Activated naive CD4-positive, alpha-beta T cell treated with anti-CD3 and anti-CD28 coated beads, Interleukin-2, amount 50 U/mL, for 72 hours (primary cell): ENCODE measurements at places on chromosomes 12 and 14. TPM values are rescaled to one million over a fixed set of nuclear protein-coding genes. Genes with fewer than 3 reads are reported as not detected.

Gene TRHDE
- total RNA-seq, result not detected

Gene FIGNL2
- total RNA-seq, result 0.54 TPM

Gene INSM2
- 0.08 TPM for total RNA-seq

Gene TMEM121
- total RNA-seq, result 10.2 TPM

Gene LPAR5
- 5.1 TPM for total RNA-seq
